ENCODE measurements at places on chromosomes 3 and 15.

GRCh38 chr3:186165331-186165730 is 56.4 kb upstream of the ETV5 start:
- DNase-seq, result no peak

DNA sequence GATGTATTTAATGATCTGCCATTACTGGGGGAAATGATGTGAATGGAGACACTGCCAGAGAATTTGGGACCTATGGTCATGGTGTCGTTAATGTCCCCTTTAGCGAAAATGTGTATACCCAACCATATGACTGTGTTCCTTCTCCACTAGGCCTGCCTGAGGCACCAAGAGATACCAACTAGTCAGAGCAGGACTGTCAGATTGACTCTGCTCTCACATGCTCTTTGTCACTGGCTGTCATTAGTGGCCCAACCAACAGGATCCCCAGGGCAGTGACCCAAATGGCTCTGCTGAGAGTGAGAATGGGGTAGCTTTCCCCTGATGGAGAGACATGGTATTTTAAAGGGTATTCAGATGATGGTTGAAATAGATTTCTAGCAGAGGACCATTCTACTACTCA is 2.8 kb downstream of the TAGLN3 start:
- DNase-seq, result no peak

GRCh38 chr15:89746386-89746780 is 4.7 kb downstream of the MESP1 start:
- no peak for DNase-seq

DNA sequence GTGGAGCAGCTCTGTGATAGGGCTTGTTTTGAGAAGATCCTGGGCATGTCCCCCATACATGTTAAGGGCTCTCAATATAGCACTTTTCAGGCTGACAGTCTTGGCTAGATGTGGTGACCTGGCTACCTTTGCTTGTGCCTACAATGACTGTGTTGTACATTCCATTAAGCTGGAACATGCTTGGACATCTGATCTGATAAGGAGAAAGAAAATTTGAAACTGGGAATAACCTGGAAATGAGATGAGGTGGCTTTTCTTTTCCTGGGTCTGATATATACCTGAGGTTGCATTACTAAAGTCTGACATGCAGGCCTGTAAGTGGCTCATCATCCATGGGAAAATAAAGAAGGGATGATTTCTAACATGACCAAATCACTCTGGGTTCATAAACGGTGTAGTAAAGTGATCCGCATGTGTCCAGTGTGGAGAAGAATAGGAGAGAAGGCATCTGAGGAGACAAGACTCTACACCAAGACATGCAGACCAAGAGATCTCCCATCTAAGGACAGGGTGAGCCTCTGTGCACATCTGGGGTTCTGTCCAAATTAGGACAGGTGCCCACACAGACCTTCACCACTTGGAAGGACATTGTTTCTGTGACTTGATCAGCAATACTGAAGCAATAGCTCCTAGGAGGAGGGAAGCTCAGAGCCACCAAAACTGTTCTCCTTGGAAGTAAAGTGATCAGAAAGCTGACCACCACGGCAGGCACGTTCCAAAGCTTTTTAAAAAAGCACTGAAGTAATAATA is 62.0 kb downstream of the KLHL6 start:
- DNase-seq, result no peak

DNA sequence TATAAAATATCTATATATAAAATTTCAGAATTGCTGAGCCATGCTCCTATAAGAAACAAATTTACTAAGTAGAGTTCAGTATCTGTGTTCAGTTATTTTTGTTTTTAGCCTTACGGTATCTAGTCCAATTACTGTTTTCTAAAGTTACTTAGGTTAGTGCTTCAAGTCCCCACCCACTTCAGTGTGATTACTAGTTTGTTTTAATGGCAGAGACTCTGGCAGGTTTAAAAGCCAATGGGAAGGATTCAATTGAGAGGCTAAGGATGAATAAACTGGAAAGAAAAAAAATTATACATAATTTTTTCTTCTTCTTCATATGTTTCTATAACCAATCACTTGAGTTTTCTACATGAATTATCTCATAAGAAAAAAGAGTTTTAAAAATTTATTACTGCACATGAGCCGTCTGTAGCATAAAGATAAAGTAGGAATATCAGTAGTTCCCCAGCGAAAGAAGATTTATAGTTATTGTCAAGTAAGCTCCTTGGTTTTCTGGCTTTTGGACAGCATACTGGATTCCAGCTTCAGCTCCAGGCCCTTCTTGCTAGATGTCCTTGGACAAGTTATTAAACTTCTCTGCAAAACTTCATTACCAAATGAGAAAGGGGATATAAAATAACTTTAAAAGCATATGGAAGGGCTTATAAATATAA is 46.8 kb downstream of the AAGAB start:
- no peak for DNase-seq

- DNase-seq, result no peak
These were observed 48.6 kb downstream of the KCNMB2 start for GRCh38 chr3:178584722-178585380.

- DNase-seq, result no peak
These were observed 203.8 kb upstream of the CD96 start for GRCh38 chr3:111338059-111338698.

DNA sequence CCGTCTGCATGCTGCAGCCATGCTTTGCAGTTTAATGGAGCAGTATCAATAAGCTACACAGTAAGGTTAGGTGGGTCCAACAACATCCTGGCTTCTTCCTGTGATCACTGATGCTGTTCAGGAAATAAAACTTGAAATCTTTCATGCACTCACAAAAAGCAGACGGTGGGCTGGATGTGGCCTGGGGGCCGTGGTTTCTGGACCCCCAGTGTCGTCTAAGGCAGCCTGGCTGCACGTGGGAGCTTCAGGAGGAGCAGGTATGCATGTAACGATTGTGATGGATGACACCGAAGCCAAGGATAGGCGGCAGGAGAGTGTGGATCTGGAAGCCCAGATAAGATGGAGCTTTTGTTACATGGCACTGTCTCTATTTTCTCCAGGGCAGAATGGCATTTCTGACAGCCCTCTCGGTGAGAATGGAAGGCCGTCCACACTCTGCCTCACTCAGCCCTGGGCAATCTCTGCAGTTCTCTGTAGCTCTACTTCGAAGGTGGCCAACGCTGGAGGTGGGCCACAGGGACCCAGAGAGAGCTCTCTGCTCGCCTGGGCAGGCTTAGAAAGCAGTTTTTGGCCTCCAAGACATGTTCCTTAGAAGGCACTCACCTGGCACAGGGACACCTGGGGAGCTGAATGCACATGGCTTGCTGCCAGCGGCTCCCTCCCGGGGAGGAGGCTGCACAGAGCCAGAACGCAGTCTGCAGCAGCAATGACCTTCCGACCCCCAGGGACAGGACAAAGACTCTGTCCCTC is 46.4 kb upstream of the IQSEC1 start:
- no peak for DNase-seq

DNA sequence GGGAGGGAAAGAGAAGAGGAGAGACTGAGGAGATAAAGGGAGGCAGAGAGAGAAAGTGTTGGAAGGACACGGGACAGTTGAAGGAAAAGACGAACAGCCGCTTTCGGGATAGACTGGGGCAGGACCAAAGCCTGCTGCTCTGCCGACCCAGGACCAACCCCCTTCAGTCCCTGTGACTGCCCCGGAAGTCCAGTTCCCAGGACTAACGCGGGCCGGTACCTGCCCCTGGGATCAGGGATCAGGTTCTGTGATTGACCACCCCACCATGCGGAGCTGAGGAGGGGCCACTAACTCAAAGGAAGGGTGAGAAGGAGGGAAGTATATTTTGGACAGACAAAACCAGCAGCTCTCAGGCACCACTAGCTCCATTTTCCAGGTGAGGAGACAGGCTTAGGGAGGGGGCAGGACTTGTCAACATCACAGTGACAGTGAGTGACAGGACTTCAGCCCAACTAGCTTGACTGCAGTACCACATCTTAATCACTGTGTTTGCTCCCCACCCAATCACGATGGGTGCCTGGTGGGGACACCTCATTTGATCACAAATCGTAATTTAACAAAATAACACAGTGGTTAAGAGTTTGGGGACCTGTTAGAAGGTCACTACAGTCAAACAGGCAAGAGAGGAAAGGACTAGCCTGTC is 9.8 kb upstream of the EPHB3 start:
- no peak for DNase-seq

DNA sequence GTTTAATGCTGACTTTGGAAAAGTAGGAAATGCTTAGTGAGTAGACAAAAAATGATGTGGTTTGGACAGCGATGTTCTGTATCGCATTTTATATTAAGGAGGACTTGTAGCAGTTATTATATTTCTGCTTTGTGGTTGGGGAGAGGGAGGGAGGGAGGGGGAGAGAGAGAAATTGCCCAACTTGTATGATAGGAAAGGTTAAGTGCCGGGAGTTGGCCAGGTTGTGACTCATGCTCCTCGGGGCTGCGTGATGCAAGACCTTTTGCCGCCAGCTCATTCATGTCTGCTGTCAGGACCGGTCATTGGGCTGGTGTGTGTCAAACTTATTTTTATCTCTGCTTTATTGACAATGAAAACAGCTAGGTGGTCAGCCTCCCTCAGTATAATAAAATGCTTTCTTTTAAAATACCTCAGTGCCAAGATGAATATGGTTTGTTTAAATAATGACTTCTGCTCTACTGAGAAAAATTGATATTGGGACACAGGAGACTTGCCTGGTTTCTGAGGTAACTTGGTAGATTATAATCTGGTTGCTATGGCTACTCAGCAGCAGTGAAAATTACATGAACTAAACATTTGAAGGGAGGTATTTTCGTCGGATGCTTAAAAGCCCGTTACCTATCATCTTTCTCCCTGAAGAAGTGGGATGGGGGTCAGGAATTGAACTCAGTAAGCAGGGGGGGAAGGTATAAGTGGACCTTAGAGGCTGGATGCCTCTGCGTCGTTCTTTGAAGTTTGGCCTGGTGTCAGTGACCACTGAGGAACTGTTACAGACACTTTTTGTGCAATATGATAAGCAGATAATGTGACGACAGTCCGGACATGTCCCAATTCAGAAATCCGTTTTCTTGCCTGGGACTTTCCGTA is 90.7 kb downstream of the FNDC3B start:
- DNase-seq, result no peak

DNA sequence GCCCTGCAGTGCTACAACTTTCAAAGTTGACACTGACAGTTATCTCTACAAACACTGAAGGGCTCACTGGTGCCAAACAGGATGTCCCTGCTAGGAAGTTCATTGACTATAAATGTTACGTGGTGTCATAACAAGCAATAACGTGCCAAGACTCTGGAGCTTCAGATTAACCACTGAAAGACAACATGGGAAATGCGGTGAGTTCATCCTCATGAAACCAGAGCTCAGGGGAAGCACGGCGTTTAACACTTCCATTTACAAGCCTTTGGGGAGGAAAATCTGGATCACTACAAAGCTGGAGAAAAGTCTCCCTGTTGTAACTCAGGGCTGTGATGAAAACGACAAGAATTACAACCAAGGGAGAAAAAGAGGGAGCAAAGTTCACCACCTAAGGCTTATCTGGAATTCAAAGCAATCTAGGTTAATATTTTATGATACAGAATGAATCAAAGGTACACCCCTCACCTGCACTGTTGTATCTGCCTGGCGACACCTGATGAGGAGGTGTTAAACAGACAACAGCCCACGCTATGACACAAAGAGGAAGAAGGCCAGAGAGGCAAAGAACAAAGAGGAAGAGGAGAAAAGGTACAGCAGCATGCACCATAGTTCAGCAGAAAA is 27.0 kb downstream of the SHQ1 start:
- peak; percentile 39 for DNase-seq

GRCh38 chr15:85045615-85046014 is 64.0 kb downstream of the PDE8A start:
- no peak for DNase-seq

DNA sequence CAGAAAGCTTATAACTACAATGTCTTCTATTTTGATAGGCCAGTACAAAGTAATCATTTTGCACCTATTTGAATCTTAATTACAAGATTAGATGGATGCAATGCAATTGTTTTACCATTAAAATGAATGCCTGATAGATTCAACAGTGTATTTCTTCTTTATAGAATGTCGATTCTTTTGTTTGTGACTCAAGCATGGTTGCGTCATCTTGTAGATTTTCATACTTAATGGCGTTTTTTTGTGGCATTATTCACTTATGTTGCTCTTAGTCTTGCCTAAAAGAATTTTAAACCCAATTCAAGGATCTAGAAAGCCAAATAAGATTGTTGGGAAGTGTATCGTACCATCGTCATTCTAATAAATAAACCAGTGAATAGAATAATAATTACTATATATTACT is 21.4 kb downstream of the ZBTB38 start:
- DNase-seq, result no peak

DNA sequence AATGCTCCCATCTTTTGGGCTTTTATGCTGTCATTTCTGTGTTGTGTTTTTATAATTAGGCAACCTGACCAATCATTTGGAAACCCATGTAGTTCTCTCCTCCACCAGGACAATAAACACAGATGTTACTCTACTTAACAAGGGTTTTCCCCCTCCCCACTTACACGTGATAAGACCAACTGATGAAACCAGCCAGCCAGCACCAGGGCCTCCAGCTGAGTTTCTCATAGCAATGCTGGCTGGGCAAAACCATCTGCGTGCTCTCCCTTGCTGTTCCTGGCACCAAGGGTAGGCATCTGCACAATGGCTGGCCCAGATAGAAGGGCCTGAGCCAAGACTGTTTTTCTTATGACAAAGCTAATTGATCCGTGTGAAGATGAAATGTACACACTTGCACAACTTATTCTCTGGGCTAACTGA is 310.4 kb downstream of the PLCL2 start:
- DNase-seq, result peak; percentile 73

DNA sequence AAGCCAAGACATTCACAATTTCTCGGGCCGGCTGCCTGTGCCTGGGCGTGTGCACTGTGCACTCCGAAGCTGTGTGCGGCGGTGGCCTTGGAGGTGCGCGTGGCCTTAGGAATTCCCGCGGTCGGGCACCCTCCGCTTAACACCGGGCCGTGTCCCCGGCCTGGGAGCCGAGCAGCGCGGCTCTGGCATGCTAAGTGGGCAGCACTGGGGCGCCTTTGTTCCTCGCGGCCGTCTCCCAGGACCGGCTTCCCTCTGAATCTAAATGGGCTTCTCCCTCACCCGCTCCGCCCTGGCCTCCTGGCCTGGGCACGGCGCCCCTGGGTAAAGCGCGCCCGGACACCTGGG is 498 bp upstream of the ARNT2 start:
- DNase-seq, result no peak
